Suppressor macrophage treated with lipopolysaccharide for 4 hours (primary cell): ENCODE measurements at places on chromosomes 16 and 17.

- no peak for DNase-seq
Measured at GRCh38 chr16:81491541-81492188, 47.1 kb downstream of the CMIP start.

- no peak for DNase-seq
Measured at GRCh38 chr17:75552425-75553294, 27.2 kb downstream of the LLGL2 start.

DNA sequence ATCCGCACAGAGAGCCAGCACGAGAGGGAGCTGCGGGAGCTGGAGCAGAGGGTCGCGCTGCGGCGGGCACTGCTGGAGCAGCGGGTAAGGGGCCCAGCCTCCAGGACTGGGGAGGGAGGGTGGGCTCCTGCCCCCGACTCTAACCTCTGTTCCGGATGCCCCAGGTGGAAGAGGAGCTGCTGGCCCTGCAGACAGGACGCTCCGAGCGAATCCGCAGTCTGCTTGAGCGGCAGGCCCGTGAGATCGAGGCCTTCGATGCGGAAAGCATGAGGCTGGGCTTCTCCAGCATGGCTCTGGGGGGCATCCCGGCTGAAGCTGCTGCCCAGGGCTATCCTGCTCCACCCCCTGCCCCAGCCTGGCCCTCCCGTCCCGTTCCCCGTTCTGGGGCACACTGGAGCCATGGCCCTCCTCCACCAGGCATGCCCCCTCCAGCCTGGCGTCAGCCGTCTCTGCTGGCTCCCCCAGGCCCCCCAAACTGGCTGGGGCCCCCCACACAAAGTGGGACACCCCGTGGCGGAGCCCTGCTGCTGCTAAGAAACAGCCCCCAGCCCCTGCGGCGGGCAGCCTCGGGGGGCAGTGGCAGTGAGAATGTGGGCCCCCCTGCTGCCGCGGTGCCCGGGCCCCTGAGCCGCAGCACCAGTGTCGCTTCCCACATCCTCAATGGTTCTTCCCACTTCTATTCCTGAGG, 4.4 kb downstream of the HIRIP3 start:
- DNase-seq, result no peak

GRCh38 chr17:57684711-57685498, 60.2 kb downstream of the CCDC182 start:
- no peak for DNase-seq

DNA sequence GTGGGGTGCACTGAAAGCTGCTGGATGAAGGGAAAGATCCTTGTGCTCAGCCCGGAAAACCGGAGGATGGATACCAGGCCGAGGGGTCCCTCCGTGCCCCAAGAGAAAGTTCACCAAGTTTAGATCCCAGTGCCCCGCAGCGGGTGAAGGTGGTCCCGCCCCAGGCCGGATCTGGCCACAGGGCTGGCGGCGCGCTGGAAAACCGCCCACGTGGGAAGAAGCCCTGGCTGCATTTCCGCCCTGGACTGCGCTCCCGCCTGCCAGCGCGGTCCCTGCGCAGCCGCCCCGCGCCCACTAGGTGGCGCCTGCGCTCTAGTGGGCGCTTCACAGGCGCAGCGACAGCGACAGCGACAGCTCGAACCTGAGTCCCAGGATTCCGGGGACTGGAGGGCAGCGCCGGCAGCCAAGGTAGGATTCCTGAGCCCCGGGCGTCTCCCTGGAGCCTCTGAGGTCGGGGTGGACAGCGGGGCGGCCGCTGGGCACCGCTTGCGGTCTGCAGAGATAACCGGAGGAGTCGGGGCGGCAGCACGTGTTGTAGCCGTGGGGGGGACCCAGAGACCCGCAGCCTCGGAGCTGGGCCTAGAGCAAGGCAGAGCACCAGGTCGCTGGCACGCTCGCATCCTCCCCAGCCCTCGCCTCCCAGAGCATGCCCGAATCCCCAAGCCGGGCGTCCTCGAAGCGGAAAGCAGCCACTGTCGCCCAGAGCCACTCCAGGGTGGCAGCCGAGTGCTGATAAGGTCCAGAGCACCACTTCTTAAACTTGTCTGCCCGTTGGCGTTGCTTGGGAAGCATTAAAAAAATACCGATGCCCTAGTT, at the start of gene CHD9:
TSS of gene CHD9 (plus strand) at position 322 of the 816 bp plus-strand sequence. CDS start 101,099 bp downstream, outside the sequence.
- peak; percentile 91 for DNase-seq

- DNase-seq, result no peak
Measured at GRCh38 chr17:70668938-70669778, 499.8 kb downstream of the KCNJ2 start.

DNA sequence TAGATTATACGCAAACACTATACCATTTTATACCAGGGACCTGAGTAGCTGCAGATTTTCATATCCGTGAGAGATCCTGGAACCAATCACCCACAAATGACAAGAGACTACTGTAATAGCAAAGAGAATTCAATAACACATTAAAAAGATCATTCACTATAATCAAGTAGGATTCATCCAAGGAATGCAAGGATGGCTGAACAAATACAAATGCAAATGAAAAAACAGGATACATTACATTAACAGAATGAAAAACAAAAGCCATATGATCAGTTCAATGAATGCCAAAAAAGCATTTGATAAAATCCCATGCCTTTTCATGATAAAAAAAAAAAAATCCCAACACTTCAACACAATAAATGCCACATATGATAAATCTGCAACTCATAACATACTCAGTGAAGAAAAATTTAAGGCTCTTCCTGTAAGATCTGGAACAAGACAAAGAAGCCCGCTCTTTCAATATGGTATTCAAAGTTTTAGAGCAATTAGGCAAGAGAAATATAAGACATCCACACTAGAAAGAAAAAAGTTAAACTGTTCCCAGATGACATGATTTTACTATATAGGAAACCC, 29.0 kb downstream of the N4BP1 start:
- DNase-seq, result no peak

DNA sequence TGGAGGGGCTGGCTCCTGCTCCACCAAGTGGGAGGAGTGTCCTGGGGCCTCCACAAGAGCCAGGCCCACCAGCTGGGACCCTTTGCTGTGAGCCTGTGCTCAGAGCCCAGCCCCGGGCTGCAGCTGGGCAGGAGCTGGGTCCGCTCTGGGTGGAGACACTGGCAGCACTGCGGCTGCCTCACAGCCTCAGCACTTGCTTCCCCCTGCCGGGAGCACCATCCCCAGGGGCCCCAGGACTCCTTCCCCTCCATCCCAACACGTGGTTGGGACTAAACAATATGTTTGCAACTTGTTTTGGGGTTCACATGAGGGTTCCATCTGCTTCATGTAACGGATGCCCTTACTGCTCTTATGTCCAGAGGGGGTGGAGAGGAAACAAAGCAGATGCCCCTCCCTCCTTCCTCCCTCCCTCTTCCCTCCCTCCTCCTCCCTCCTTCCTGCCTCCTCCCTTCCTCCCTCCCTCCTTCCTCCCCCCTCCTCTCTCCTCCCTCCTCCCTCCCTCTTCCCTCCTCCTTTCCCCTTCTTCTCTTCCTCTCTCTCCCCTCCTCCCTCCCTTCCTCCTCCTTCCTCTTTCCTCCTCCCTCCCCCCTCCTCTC, 16.3 kb upstream of the CBFA2T3 start:
- no peak for DNase-seq

GRCh38 chr16:2517954-2518605, 2.1 kb upstream of the AMDHD2 start:
- DNase-seq, result no peak

GRCh38 chr17:78125138-78125913, 3.2 kb downstream of the TMC6 start:
- no peak for DNase-seq

GRCh38 chr17:77690271-77691161, 268.0 kb upstream of the TNRC6C start:
- DNase-seq, result no peak

- DNase-seq, result no peak
Measured at GRCh38 chr16:27208081-27208680, 4.9 kb downstream of the KDM8 start.

- no peak for DNase-seq
Measured at GRCh38 chr16:82748026-82748425, 121.3 kb downstream of the CDH13 start.

GRCh38 chr16:19706846-19707245, 11.2 kb downstream of the KNOP1 start:
- DNase-seq, result no peak

GRCh38 chr17:80948019-80948975, 43.3 kb upstream of the CHMP6 start:
- DNase-seq, result no peak

DNA sequence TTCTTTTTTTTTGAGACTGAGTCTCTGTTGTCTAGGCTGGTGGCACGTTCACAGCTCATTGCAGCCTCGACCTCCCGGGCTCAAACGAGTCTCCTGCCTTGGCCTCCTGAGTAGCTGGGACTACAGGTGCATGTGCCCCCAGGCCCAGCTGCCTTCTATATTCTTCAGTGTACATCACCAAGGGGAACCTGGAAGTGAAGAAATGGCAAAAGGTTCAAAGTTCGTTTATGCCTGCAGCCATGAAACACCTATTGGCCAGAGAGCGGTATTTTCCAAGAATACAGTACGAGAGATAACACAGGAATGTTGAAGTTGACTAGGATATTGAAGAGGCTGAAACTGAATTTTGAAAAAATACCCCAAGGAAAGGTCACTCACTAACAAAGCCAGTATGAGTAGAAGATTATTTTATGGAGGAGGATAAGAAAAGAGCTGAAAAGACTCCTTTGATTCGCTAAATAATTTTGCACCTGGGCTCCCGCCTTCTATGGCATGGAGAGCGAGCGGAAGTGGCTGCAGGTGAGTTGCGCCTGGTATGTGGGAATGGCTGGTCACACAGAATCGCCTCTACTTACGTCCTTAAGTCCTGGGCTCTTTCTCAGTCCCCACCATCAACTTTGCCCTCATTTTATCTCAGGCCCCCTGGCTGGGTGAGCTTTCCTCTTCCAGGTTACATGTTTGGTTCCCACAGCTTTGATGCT, 9.8 kb downstream of the ST6GALNAC1 start:
- no peak for DNase-seq

DNA sequence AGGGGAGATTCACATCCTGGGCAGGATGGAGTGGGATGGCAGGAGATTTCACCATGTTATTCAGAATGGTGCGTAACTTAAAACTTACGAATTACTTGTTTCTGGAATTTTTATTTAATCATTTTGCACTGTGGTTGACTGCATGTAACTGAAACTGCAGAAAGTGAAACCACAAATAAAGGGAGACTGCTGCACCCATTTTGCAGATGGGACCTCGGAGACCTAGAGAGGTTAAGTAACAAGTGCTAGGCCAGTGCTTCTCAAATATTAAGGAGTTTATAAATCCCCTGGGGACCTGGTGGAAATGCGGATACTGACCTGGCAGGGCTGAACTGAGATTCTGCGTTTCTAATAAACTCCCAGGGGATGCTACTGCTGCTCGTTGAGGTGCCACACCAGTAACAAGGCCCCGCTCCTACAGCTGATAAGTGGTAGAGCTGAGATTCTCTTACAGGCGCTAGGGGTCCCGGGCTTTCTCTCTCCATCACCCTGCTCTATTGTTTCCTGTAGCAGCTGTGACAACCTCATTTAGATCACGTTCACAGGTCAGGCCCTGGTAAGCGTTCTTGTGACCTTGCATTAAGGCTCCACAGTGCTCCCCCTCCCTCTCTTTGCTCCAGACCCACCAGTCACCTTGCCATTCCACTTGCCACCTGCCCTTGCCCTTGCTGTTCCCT, 167.1 kb upstream of the CDH13 start:
- DNase-seq, result no peak

GRCh38 chr17:82653651-82654528, 5.6 kb upstream of the WDR45B start:
- DNase-seq, result no peak

DNA sequence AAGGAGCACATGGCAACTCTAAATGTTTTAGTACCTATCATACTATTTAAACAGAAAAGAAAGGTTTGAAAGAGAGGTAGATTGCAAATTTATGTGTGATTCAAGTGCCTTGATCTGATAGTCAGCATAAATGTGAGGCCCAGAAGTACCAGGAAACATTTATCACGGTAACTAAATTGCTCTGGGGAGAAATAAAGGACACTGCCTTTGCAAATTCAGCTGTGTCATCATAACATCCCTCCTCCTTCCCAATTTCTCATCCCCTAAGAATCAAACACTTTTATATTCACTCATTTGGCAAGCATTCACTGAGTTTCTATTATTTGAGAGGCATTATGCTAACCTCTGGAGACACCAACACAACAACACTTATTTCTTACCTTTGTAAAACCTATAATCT, 563.4 kb upstream of the CA10 start:
- no peak for DNase-seq

DNA sequence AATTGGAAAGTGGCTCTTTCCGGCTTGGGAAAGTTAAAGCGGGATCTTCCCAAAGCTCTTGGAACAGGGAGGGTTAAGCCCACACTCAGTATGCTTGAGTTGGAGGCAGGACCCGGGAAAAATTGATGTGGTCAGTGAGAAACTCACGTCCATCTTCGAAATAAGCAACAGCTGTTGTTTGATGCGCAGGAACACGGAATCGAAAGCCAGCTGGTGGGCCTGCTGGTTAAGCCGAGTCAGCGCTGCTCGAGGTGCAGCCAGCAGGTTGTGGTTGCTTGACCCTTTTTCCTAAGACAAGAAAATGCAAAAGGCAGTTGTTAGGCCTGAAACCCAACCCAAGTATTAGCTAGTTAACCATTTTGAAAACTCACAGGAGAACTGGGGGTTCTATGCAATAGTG, 49.4 kb downstream of the COG7 start:
- DNase-seq, result no peak

DNA sequence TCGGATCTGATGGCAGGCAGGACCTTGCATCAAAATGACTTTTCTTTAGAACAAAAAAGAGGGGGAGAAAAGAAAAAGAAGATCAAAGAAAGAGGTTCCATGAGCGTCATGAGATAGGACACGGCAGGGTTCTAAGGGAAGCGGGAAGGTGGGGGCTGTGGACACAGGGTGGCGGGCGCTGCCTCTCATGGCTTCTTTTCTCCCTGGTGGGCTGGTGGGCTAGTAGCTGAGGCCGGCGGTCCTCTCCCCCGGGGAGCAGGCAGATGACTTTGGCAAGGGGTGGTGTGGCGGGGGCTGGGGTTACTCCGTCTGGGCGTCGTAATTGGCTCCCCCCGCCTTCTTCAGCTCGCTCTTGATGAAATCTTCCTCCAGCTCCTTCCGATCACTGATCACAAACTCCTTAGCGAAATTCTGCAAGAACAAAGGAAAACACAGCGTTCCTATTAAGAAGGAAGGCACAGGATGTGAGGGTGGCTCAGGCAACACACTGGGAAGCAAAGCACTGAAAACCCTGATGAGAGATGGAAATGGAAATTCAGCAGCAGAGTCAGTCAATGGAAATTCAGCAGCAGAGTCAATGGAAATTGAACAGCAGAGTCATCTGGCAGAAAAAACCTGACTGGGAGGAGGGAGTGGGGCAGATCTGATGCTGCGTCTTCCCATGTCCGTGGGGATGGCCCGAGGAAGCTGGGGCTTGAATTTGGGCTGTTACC, 51.2 kb downstream of the COTL1 start:
- no peak for DNase-seq

DNA sequence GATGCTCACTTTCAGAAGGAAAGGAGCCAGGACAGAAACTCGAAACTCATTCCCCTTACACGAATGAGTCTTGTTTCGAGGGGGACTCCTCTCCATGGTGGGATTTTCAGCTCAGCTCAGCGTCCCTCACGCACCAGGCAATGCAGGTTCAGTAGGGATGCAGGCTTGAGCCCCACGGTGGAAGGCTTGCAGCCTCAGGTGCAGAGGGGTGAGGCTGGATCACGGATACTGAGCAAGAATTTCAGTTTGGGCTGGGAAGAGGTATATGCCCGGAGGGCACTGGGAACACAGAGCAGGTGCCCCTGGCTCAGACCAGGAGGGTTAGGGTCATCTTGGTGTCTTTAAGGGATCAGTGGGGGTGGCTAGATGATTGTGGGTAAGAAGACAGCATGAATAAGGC, 344.9 kb upstream of the TNRC6C start:
- DNase-seq, result no peak

GRCh38 chr16:35626041-35626440, 2166.6 kb downstream of the TP53TG3F start:
- no peak for DNase-seq
